ENCODE measurements at places on chromosomes 3 and 15.

- DNase-seq = no peak
These were observed 542.9 kb downstream of the FHIT start for GRCh38 chr3:60708191-60708975.

DNA sequence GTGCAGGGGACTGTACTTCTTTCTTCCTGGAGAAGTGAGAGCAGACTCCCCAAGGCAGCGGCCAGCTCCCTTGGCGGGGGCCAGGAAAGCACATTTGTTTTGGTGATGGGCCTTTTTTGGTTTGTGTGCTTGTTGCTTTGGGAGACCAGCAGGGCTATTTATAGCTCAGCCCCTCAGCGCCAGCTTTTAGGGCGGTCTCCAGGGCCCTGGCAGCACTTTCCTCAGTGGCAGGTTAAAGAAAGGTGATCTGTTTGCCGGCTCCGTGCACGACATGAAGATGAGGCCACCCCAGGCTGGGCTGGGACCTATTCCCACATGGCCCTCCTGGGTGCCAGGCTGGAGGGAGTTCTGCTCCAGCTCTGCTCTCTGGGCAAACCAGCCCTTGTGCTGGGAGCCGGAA is 21.8 kb downstream of the SLC6A11 start:
- DNase-seq = no peak

GRCh38 chr15:100310041-100310405 is 31.8 kb downstream of the ADAMTS17 start:
- no peak for DNase-seq

DNA sequence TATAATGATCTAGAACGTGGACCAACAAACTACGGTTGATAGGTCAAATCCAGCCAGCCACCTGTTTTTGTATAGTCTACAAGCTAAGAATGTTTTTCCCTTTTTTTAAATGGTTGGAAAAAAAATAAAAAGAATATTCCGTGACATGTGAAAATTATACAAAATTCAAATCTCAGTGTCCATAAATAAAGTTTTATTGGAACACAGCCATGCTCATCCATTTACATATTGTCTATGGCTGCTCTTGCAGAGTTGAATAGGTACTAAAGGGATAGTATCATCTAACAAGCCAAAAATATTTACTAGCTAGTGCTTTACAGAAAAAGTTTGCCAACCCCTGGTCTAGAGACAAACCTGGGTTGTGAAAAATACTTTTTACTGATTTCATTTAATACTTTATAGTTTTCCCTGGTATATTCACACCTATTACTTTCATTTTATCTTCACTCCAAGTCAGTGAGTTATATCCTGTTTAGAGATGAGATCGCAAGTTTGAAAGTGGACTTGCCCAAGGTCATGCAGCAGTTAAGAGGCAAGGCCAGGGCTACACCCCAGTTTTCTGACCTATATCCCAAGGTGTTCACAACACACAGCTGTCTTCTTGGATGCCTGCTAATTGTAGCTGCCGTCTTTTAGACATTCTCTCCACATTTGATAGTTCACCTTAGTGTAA is 58.4 kb downstream of the IGF2BP2 start:
- no peak for DNase-seq

DNA sequence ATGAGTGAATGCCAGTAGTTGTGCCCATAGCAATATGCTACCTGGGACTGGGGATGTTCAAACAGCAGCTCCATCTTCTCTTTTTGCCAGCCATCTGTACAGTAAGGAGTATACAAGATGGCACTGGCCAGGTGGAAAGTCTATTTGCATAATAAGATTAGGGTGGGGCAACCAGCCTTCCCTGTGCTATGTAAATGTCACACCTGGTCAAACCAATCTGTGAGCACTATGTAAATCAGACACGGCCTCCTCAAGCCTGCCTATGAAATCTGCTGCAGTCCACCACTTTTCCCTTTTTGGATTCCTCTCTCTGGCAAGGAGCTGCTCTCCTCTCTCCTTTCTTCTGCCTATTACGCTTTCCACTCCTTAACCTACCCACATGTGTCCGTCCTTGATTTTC is 53.0 kb downstream of the C3orf80 start:
- DNase-seq = no peak

GRCh38 chr3:52228751-52229291 is 3.4 kb upstream of the TLR9 start:
- DNase-seq = no peak

DNA sequence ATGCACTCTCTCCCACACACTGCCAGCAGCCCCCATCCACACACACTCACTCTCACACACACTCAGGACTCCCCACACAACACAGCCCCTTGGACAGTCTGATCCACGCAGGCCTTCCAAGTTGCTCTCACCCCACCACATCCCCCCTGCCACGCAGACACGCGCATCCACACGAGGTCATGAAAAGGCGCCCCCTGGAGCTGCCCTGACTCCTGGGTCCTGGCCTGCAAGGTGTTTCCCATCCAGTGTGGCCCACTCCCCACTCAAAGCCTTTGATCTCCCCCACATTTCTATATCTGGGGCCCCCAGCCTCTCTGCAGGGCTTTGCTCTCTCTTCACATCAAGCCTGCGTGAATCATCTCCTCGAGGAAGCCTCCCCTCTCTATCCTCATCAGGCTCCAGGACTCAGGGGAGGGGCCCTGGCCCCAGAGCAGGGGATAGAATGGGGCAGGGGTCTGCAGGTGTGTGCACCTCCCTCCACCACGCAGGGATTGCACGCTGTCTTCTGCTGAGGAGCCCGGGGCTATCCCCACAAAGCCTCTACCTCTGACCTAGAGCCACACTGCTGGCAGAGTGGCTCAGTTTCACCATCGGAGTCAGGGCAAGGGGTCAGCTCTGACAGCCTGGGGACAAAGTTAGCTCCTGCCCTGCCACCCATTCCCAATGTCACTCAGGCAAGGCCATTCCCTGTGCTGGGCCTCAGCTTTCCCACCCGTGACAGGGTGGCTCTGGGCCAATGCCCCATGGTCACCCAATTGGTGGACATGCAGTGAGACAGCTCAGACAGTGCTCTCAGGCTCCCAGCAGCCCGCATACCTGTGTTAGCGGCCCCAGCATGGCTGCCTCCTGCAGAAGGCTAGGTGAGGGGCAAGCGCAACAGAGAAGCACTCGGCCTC is 6.4 kb downstream of the MYL3 start:
- no peak for DNase-seq

GRCh38 chr3:14522768-14523167 is 17.4 kb downstream of the GRIP2 start:
- DNase-seq = no peak

- DNase-seq = no peak
These were observed 112.7 kb downstream of the TBL1XR1 start for GRCh38 chr3:177084616-177085015.

DNA sequence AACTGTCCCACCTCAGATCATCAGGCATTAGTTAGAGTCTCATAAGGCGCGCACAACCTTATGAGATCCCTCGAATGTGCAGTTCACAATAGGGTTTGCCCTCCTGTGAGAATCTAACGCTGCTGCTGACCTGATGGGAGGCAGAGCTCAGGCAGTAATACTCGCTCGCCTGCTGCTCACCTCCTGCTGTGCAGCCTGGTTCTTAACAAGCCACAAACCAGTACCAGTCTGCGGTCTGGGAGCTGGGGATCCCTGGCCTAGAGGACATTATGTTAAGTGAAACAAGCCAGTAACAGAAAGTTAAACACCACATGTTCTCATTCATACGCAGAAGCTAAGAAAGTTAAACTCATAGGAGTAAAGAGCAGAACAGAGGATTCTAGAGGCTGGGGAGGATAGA is 47.0 kb downstream of the MAP3K13 start:
- no peak for DNase-seq

GRCh38 chr15:69609176-69609575 is 156.6 kb downstream of the RPLP1 start:
- DNase-seq = no peak

DNA sequence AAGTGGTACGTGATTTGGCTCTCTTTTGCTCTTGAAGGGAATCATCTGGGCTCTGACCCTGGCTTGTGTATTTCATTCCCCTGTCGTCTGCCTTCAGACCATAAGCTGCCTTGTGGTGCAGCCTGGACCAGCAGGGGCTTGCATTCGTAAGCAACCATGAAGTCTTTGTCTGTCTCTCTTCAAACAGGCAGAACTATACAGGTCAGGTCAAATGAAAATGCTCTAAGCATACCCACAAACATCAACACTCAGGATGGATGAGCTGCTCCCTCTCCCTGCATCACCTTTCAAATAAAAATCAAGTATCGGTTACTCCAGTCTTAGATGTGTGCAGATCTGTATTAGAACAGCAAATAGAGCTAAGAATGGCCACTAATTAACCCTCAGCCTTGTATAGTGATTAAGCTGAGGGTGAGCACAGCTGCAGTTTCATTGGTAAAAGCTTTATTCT is 268.6 kb upstream of the UBE2E1 start:
- no peak for DNase-seq

- no peak for DNase-seq
These were observed 119.2 kb upstream of the TP63 start for GRCh38 chr3:189512039-189512438.

GRCh38 chr3:127053979-127054378 is 71.1 kb downstream of the PLXNA1 start:
- no peak for DNase-seq

DNA sequence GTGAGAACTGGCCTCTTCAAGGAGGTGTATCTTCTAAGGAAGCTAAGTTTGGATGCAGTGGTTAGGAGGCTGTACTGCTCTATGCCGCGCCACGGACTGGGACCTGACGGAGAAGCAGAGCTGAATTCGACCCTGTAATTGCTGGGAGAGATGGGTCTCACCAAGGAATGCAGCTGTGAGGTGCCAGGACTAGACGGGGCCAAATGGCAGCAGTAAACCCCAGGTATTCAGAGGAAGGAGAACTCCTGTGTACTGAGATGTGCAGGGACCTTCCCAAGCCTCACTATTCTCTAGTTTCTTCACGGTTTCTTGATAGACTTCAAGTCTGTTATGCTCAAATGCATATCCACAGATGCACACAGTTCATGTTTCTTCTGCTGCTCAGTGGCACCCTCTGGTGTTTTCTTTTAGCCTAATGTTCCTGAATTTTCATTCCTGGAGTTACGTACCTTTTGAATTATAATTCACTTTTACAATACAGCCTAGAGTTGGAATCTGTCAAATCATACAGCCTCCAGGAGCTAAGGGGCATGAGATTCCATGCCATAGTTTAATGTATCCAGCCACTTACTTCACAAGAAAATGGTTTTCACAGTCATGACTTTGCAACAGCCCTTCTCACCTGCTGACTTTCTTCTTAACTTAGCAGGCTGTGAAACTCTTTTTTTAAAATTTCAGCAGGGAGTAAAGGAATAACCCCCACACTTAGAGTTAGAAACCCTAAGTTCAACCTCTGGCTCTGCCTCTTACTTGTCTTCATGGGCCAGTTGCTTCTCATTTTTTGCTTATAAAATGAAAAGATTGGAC is 61.8 kb downstream of the GLDN start:
- DNase-seq = no peak

- no peak for DNase-seq
These were observed 80.6 kb downstream of the FBXL22 start for GRCh38 chr15:63677778-63678177.

GRCh38 chr3:27844052-27844675 is 122.0 kb upstream of the EOMES start:
- DNase-seq = no peak

DNA sequence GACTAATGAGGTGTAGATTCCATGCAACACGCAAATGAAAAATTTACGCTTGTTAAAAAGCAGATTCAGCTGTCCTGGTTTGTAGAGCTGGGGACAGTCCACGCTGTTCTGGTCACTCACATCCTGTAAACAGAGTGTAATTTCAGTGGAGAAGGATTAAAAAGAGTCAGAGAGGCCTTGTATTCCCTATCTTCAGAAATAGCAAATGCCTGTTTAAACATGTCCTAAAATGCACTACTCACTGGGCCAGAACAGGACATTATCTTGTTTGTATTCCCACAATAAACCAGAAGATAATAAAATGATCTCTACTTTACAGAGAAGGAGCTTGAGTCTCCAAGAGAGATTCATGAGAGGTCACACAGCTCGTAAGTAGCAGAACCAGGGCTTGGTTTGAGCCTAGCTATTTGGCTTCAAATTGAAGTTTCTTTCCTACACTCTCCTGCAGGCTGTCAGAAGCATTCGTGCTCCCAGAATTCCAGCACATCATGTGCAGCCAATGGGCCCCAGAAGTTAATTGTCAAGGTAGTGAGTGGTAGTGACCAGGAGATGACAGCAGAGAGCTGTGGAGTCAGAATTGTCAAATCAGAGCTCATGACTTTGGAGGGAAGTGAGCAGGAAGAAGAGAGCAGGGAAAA is 242.5 kb downstream of the ATP8B4 start:
- peak; percentile 27 for DNase-seq

DNA sequence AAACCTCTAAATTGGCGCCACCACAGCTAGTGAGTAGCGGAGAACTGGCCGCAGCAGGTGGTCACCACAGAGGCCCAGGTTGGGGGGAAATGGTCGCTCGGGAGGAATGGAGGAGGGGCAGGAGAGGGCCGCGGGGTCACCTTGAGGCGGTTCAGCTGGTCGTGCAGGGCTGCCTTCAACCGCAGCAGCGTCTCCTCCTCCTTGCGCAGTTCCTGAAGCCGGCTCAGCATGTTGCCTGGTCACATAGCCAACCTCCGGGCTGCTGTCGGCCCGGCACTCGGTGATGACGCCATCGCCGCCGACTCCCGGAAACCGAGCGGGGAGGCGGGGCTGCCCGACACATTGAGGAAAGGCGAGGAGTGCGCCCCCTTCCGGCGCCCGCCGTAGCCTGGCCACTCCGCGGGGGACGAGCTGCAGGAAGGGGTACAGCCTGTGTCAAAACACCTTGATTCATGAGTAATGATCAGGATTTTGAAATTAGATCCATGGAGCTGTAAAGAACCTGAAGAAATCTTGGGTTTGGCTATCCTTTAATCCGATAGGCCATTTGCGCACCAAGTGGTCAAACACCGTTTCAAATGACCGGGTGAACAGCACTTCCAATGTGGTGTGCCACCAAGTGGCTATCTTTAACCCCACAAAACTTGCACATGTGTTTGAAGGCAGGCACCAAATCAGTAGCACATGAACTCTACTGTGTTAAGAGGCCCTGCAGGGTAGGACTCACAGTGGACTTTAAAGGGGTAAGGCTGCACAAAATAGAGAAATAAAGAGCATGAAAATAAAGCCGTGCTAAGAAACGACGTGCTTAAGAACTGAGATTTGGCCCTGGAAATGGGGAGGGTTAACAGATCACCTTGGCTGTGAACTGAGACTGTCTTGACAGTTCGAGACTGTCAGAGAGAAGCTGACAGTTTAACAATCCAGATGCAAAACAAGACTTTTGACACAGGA is at the start of gene SNAPC5:
Gene SNAPC5 (minus strand): TSS at position 261 of the 954 bp plus-strand sequence. CDS start 31 bp downstream, at position 230.
- peak; percentile 99 for DNase-seq

- no peak for DNase-seq
These were observed 36.5 kb upstream of the PCSK6 start for GRCh38 chr15:101526021-101526420.

GRCh38 chr3:76405196-76405595 is 619.8 kb upstream of the ZNF717 start:
- no peak for DNase-seq

GRCh38 chr3:130841357-130841756 is 52.5 kb upstream of the ATP2C1 start:
- DNase-seq = no peak

DNA sequence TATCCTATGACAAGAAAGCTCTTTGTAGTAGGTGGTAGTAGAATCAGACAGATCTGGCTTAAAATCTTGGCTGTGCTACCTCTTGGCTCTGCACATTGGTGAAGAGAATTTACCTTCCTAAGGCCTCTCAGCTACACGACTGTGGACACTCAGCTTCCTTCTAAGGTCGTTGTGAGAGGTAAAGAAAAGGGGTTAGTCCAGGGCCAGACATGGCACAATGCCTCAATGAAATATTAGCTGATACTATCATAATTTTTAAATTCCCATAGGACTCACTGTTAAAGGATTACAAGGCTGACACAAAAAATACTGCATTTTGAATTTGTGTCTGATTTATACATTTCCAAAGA is 80.4 kb downstream of the IGF1R start:
- DNase-seq = no peak

All from endothelial cell (in vitro differentiated cells).